ENCODE measurements at places on chromosomes 7 and 10.

DNA sequence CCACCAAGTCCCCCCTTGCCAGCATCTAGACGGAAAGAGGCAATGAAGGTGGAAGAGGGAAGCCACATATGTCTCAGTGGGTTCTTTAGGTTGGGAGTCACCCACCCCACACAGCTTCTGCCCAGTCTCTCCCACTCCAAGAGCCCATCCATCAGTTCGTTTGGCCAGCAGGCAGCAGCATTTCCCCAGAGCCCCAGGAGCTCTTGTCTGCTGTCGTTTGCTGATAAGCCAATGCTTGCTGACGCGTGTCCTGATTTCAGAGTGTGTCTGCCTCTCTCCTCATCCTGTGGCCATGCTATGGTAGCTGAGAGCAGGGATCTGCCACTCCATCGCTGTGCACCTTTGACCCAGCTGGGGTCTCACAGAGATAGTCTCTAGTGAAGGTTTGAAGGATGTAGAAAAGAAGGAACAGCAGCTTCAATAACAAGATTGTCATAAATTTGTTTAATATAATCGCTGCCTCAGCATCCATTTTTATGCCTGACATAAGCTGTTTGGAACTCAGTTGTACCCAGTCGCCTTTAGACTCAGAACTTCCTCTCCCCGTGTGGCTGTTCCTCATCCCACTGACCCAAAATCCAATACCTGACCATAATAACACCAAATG lies 39.4 kb upstream of the GDF10 start:
- DNase-seq, result no peak

GRCh38 chr7:128863433-128863989 lies 855 bp downstream of the ATP6V1F start:
- DNase-seq, result no peak

GRCh38 chr10:87886635-87887034 lies 23.2 kb downstream of the PTEN start:
- no peak for DNase-seq

DNA sequence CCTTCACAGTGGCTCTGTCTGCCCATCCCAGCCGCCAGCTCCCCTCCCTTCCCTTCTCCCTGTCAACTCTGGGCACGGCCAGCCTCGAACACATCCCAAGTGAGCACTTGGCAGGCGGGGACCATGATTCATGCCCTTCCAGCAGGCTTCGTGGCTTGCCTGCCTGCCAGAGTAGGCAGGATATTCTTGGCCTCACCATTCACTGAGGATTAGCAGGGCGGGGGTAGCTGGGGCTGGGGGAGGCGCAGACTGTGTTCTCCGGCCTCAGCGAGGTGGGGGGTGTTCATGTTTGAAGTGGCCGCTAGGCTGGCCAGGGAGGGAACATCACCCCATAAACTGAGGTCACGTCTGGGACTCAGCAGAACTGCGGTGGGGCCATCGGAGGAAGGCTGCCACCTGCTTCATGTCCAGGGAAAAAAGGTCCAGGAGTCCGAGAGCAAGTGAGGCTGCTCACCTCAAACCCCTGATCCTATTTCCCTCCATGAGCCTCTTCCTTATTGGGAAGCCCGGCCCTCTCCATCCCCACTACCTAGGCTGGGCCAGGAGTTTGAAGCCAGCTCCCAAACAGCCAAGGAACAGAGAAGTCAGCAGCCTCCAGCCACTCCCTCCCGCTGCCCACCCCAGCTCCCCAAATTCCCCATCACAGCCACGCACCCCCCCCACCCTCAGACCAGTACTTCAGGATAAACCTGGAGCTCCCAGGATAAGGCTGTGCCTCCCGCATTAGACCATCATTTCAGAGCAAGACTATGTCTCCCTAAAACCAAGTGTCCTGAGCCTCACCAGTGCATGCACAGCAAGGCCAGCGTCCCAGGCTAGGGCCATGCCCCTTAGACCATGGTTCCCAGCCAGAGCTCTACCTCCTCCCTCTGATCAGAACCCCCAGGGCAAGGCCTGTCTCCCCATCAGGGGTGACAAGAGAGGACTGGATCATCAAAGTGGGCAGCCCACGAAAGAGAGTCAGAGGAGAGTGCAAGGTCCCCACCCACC lies 42.8 kb upstream of the RABGEF1 start:
- peak; percentile 78 for DNase-seq

GRCh38 chr10:74453169-74453568 lies 302.1 kb downstream of the ADK start:
- DNase-seq, result no peak

DNA sequence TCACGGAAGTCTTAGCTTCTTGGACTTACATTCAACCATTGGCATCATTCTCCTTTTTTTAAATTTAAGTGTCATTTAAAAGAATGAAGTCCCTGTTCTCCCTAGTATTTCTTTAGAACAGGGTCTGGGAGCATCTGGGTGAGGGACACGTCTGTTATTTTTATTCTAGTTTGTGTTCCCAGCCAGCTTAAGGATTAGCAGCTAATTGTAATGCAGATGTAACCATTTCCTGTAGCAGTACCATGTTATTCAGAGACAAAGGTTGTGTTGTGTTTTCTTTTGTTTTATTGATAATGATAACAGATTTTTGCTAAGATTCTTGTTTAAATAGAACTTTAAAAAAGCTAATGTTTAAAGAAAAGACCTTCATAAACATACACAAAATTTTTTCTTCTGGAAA lies 34.3 kb downstream of the BMS1 start:
- no peak for DNase-seq

DNA sequence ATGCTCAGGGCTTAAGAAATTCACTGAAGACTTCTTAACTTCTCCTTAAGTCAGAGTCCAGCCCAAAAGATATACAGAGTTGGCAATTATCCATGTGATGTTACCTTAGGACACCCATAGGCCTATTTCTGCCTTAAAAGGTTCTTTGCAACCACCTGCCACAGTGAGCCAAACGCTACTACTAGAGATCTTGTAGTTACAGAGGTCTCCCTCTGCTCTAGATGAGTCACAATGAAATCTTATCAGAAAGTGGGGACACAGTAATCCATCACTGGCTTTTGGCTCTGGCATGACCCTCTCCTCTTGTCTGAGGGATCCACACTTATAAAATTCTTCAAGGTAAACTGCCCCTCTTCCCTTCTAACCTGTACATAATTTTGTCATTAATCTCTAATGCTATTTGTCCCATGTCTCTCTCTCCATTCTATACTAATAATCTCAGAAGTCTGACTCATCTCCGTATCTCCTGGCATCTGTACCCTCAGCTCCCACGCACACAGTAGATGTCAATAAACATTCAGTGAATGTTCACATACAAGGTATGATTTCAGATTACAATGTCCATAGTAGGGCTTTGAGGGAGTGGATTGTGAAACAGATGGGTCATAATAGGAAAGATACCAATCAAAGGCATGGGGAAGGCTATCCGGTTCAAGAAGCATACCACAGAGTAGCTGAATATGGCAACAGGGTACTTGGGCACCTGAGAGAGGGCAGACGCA lies 112.1 kb downstream of the SGMS1 start:
- DNase-seq, result no peak

DNA sequence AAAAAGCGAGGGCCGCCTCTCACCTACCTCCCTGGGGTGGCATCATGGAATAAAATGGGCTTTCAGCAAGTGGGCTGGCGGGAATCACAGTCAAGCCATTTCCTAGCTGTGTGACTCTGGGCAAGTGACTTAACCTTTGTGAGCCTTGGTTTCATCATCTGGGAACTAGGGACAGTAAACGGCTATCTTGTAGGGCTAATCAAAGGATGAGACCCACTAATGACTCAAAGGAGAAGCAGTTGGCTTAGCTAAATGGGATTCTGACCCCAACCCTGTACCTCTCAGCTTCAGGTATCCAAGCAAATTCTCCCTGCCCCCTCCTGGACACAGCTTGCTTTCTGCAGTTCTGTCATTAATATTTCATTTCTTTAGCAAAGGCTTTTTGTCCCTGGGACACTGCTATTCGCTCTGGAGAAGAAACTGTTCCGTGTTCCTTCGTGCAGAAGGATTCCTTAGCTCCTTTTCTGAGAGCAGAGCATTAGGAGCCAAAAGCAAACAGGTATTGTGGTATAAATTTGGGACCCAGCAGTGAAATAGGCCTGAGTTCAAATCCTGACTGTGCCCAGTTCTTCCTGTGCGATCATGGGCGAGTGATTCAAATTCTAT lies 25.9 kb downstream of the TRIM8 start:
- no peak for DNase-seq

DNA sequence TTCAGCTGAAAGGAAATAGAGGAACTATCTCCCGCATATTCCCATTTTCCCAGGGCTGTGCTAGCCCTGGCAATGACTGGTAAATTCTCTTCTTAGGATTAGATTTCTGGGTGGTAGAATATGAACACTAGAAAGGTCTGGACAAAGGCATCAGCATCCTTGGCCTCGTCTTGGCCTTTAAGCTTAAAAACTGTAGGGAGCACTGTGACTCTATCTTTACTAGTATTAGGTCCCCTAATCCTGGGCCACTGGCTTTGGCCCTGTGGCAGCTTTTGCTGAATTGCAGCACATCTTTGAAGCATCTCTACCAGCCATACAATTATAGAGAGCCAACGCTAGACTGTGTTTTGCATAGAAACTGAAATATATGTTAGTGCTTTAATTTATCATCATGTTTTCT lies 41.5 kb upstream of the EBLN1 start:
- DNase-seq, result no peak

GRCh38 chr10:81013771-81014170 lies 476.1 kb downstream of the SH2D4B start:
- no peak for DNase-seq

DNA sequence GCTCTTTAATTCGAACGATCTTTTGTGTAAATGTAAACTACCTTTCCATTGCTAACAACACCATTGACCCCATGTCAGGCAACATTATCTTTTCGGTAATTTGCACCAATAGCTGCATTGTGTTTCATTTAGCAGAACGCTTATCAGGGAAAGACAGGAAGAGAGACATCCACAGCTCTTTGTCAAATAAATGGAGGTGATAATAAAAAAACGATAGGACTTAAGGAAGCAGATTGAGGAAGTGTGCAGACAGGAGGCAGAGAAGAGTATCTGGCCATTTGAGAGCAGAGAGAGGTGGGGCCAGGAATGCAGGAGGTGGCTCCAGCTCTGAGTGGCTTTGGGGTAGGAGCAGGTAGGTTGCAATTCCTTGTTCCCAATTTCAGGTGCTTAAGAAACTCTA lies 37.5 kb upstream of the ADARB2 start:
- no peak for DNase-seq

GRCh38 chr10:43407148-43407575 lies 1.8 kb downstream of the HNRNPF start:
- peak; percentile 69 for DNase-seq

GRCh38 chr7:90007001-90007654 lies 147.1 kb upstream of the STEAP1 start:
- no peak for DNase-seq

GRCh38 chr7:85765698-85766298 lies 578.9 kb upstream of the SEMA3D start:
- no peak for DNase-seq

DNA sequence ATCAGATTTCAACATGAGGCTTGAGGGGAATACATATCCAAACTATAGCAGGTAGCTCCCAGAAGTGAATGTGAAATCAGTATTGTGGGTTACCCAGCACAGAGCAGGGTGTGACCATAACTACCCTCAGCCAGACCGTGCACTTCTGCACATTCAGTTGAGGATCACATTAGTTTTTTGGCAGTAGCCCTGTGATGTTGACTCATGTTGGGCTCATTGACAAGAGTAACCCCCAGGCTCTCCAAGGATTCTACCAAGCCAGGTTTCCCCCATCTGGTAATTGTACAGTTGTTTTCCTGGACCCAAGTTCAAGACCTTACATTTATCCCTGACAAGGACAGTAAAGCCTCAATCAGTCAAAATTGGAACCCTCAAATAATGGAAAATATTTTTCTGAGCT lies 11.7 kb upstream of the CPA4 start:
- DNase-seq, result no peak

GRCh38 chr10:22679608-22680007 lies 34.8 kb downstream of the PIP4K2A start:
- DNase-seq, result no peak

DNA sequence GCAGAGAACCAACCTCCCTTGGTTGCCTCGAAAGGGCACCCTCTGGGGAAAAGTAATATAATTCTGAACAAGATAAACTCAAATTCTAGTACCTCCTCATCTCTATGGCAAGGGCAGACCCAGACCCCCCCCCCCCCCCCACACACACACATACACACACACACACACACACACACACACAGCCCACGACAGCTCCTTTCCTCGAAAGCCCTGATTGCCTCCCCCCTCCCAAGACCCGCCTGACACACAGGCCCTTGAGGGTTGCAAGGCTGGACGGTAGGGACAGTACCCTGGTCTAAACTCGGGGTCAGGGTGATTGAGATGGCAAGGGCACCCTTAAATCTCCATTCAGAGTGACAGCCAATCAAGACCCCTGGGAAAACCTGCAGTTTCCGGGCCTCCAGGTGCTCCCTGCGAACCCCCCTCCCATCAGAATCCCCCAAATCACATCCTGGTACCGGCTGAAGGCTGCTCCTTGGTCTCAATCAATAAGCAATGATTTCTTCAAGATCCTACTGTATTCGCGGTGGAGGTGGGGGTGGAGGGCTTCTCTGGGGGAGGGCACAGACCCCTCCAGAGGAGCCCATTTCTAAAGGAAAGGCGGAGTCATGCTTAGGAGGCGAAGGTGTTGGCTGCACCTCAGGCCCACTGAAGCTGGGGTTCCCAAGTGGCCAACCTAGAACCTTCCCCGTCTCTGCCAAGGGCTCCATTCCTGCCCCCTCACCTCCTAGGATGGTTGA lies 100.7 kb downstream of the HIP1 start:
- no peak for DNase-seq

GRCh38 chr10:59285073-59285472 lies 77.3 kb downstream of the FAM13C start:
- no peak for DNase-seq

GRCh38 chr7:155291045-155291530 lies 6.6 kb upstream of the INSIG1 start:
- no peak for DNase-seq

DNA sequence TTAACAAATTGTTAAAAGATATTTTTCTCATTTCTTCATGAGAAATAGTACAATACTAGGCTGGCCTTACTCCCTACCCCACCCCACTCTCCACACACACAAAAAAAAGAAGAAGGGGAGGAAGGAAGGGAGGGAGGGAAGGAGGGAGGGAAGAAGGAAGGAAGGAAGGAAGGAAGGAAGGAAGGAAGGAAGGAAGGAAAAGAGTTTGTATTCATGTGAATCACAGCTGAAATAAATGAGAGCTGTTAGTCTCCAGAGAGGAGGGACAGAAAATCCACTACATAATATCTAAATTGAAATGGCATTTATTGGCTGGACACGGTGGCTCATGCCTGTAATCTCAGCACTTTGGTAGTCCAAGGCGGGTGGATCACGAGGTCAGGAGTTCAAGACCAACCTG lies 57.8 kb downstream of the SEMA3A start:
- no peak for DNase-seq

GRCh38 chr7:131797841-131798240 lies 241.4 kb upstream of the PODXL start:
- DNase-seq, result no peak
